ENCODE measurements at places on chromosomes 4 and X.

- no peak for DNase-seq
Observed at GRCh38 chrX:700936-701335, 70.3 kb downstream of the SHOX start.

DNA sequence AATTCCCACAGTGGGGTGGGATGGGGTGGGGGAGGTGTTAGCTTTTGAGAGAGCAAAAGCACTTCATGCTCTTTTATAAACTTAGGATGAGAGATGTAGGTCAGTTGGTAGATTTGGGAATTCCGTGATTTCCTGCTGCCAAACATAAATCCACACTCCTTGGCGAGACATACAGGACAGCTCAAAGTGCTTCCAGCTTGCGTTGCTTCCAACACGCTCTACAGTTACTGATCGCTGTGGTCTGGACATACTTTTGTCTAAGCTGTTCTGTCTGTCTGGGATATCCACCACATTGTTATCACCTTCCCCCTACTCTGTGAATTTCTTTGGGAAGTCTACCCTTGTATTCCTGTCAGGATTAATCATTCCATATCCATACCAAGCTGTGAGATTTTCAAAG, 117.5 kb downstream of the RAPGEF2 start:
- DNase-seq, result no peak

DNA sequence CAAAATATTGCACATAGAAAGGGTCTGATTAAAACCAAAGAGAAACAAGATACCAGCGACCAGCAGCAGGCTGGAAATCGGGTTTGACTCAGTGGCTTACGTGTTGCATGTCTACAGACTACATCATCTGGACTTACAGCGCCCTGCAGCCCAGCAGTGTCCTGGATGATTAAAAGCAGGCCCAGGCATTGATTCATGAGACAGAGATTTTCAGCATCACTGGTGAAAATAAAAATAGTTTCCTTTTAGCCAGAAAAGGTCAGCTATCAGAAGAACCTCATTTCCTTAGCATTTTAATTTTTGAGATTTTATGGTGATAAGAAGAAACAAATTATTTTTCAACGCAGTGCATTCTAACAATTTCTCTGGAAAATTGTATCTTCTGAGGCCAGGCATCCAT, 190.6 kb downstream of the PTTG2 start:
- DNase-seq, result no peak

DNA sequence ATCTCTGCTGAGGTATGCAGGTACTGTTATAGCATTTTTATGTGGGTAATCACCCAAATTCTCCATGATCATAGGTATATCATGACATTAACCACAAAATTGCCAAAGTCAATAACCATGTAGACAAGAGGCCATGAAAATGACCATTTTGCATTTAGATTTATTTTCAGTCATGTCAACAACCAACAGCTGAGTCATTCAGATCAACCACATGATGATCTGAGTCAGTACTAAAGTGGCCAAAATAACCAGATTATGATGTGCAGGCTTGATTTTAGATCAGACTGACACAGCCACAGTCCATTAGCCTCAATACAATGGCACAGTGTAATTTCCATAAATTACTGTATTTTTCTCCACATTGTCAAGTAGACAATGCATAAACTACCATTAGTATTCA, 240.5 kb downstream of the GRIA3 start:
- DNase-seq, result peak; percentile 47

DNA sequence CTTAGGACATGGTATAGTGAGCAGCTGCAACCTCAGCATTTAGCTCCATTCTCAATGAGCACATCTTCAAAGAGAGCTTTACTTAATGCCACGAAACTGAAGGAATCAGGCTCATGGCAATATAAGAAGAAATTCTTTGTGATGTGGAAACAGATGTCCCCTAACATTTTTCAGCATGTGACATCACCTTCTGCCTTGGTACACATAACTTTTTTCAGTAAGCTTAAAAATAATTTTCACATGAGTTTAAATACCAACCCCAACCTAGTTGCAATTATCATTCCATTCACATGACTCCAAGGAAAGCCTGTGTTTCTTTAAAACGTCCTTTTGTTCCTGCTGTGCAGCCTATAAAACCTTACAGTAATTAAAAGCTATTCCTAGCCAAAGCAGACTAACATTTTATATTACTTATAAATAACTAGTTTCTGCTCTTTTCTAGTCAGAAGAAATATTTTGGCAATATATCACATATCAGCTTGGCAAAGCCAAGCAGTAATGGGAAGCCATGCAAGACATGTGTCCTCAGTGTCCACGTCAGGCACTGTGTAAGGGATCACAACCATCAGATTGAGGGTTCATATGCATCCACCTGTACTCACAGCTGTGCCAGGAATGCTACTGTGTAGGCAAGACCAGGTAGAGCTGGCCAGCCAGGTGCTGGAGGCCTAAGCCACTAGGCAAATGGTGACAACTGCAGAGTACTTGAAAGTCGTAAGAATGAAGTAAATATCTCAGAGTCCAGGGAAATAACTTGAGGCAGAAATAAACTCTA, 466.6 kb downstream of the INPP4B start:
- peak; percentile 64 for DNase-seq

DNA sequence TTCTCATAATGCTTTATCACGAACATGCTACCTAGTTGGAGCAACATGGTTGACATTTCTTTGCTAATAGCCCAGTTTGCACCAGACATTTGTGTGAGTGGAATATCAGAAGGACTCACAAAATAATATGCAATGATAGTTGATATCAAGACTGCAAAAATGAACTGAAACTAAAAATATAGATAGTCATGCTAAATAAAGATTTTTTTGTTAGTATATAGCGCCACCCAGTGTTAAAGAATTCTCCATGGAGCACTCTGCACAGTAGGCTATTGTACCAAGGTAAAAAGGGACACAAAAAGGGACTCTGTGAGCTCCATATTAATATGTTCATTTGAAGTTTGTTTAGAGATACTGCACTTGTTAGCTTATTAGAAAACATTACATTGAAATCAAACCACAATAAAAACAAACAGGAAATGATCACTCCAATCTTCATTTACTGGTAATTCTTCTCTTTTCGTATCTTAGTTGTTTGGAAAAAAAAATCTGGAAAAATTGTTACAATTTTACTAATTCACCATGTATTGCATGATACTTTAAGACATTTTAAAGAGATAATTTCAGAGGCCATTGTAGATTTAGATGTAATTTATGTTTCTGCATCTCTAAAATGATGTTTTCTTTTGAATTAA, 1509.6 kb downstream of the ADGRL3 start:
- no peak for DNase-seq

- no peak for DNase-seq
Observed at GRCh38 chr4:147049946-147050345, 104.3 kb upstream of the TTC29 start.

GRCh38 chr4:168880072-168880675, 129.9 kb downstream of the CBR4 start:
- DNase-seq, result no peak

GRCh38 chrX:9888953-9889470, 78.1 kb upstream of the CLDN34 start:
- no peak for DNase-seq

DNA sequence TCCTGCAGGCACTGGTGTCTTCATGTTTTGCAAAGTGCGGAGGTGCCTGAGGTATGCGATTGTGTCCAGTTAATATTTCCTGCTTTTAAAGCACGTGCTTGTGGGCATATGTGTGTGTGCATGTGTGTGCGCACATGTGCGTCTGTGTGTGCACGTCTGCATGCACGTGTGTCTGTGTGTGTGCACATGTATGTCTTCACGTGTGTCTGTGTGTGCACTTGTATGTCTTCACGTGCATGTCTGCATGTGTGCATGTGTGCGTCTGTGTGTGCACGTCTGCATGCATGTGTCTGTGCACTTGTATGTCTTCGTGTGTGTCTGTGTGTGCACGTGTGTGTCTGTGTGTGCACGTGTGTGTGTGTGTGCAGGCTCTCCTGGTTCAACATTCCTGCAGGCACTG, 49.5 kb downstream of the SHOX start:
- DNase-seq, result no peak

DNA sequence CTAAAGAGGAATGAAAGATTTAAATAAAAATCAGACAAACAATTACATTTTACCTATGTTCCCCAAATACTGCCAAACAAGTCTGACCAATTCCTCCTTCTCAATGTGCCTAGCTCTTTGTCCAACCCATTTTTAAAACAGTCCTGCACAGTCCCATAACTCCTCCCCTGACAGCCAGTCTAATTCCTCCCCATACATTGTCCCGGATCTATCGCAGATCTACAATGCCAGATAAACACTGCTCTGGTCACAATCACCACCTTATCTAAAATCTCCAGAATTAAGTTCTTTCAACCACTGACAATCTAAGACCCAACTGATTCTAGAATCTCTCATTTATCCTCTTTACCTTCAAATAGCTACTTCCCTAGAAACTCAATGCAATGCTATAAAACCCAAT, 176.0 kb downstream of the APBB2 start:
- no peak for DNase-seq

- no peak for DNase-seq
Observed at GRCh38 chrX:105302246-105302645, 81.8 kb upstream of the TEX13A start.

GRCh38 chr4:14874990-14875389, 127.3 kb upstream of the CPEB2 start:
- no peak for DNase-seq

DNA sequence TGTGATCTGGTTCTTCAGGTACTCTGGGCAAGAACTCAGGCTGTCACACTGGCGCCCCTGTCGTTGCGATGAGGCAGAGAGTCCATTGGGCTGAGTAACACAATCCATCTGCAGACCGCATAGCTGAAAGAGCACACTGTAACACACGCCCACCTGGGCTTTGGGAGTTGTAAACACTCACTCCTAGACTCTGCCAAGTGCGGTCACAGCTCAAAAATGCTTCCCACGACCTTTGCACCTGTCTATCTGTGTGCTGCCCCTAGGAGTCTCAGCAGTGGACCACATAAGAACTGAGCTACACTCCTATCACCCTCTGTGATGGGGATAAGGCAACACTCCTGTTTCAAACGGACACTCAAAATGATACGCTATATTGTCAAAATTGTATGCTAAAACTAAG, 2028.3 kb downstream of the PCDH7 start:
- DNase-seq, result no peak

- no peak for DNase-seq
Observed at GRCh38 chr4:187166886-187167512, 443.3 kb upstream of the FAT1 start.

- DNase-seq, result no peak
Observed at GRCh38 chr4:13561673-13562072, 17.4 kb upstream of the NKX3-2 start.

DNA sequence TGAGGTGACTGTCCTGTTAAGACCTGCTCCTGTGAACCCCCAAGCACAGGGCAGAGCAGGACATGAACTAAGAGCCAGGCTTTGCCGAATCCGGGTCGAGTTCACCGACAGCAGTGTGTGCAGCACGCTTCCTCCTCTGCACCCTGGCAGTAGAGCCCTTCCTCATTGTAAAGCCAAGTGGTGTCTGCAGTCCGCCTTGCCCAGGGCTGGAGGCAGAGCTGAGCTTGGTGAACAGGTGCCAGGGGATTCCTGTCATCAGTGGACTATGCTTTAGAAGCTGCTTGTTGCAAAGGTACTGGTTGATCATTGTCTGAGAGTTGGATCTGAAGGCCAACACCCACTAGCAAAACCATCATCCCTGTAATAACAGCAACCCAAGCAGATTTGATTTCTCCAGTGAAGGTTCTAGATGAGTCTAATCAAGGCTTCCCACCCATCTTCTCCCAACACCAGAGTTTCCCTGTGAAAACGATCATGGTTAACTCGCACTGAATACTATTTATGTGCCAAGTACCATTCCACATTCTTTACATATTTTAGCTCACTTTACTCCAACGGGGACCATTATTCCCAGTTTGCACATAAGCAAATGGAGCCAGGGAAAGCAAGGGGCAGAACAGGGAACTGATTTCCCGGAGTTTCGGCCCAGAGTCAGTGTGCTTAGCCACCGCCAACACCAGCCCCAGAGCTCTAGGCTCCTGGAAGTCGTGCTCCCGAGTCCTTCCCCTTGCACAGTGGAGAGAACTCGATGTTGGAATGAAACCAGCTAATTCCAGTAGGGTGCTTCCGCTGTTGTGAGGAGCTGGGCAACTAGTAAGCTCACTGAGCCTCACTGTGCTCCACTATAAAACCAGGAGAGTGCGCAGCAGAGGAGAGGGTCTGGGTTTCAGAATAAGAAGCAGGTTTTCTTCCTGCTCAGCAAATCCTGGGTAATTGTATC, 1.4 kb upstream of the SLC34A2 start:
- peak; percentile 69 for DNase-seq

DNA sequence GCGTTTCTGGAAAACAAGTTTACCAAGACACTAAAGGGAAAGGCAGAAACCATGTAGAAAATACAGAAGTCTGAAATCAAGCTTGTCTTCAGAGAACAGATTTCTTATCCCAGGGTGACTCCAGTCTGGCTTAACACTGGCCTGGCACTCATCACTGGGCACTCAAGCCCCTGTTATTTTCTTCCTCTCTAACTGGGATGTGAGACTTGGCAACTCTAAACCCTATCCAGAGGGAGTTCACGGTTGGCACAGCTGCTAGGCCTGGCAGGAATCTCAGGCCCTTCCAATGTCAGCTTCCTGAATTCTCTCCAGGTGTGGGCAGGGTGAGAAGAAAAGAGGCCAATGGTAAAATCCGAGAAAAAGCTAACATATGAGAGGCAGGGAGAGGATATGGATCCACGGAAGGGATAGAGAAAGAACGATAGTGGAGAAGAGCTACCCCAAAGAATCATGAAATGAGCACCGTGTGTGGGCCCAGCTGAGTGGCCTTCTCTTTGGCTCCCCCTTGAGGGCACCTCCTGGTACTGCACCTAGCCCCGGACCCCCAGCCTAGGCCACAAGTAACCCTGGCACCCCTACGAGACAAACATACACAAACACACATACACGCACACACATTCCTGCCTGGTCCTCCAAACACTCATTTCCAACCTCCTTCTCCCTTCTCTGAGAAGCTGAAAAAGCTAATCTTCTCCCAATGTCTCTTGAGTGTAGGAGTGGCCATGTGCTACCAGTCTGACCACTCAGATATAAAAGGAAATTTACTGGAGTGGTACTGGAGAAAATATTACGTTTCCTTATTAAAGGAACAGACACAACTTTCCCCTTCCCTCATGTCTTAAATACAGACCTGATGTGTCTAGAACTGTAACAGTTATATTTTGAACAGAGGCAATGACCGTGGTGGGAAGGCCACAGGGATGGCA, 16.6 kb upstream of the PTCHD1 start:
- DNase-seq, result no peak

- DNase-seq, result no peak
Observed at GRCh38 chr4:76594173-76594572, 159.1 kb downstream of the SHROOM3 start.

DNA sequence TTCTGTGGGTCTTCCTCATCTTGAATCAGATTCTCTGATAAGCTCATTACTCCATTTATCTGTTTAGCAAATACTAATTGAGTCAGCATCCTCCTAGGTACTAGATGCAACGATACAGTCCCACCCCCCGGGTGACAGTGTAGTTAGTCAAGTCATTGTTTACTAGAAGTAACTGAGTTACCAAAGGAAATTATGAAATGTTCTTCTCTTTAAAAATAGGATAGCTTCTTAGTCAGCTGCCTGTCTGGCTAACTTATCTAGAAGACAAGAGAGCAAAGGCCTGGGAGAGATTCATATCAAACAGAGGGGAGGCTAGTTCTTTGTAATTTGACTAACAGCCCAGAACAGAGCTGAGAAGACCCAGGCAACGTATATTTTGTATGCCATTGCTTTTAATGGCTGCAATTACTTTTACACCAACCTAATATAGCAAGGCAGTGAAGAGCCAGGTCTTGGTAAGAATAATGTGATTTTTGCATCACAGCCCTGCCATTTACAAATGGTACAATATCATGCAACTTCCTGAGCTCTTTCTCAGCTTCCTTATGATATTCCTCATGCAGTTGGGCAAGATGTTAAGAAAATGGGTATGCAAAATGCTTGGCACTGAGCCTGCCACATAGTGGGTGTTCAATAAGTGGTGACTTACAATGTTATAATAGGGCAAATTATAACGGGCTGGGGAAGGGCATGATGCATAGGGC, 149.9 kb downstream of the CHIC2 start:
- DNase-seq, result peak; percentile 29
